ENCODE measurements at places on chromosomes 3 and 15. TPM values are rescaled to one million over a fixed set of nuclear protein-coding genes. Genes with fewer than 3 reads are reported as not detected.
A peak's percentile ranks its signal among the peaks of the same experiment; 100 is the strongest.

DNA sequence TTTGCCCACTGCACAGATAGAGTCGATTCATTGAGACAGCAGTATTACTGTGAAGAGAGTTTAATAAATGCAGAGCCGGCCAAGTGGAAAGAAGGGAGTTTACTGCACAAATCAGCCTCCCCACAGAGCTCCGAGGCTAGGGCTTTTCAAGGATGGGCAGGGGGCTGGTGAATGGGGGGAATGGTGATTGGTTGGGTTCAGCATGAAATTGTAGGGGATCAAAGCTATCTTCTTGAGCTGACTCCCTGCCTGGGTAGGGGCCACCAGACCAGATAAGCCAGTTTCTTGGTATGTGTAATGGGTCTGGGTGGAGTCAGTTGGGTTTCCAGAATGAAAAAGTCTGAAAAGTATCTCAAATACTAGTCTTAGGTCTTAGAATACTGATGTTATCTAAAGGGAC is 66.6 kb downstream of the SYNPR start:
- no peak for DNase-seq

DNA sequence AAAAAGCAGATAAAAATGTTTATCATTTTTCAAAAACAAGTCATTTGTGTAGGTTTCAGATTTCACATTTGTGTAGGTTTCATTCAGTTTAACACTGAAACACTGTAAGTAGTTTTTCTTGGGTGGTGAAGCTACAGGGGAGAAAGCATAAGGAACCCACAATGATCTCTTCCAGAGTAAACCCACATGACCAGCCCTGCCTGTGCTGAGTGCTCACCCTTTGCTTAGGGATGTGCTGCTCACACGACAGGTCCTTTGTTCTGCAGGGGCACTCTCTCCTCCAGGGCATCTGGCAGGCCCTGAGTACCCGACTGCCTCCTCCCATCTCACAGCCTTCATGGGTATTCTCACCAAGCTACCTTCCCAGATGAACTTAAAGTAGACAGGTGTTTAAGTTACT is 28.9 kb downstream of the ZXDC start:
- DNase-seq = no peak

GRCh38 chr3:9715764-9716437 is 12.3 kb downstream of the CPNE9 start:
- DNase-seq = peak; percentile 24

DNA sequence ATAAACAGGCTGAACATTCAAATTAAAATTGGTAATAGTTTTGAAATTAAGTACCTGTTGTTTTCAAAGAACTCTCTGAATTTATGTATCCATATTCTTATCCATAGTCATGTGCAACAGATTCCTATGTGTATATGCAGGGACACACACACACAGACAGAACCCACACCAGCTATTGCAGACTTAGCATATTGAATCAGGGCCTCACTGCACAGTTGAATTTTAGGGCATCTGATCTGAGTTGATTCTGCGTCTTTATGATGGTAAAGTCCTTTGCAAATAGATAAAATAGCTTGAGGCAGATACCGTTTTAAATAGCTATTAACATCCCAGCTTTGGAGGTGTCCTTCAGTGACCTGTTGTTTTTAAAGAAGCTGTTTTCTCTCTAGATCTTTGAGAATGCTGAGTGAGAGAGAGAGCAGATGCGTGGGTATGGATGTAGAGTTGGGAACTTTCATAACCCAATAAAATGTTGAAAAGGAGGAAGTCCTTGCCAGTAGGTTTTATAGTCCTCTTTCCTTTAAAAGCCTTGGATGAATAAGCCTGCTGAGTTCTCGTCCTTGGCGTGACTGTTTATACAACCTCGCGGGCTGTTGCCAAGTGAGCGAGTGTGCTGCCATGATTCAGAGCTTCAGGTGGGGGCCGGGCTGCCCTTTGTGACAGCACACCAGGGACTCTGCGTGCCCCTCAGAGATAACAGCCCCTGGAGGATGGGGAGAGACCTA is 18.3 kb downstream of the MYZAP start:
- no peak for DNase-seq

Gene GNAT1
- not detected for polyA plus RNA-seq

Gene SLC24A1
- polyA plus RNA-seq = 20.5 TPM

Gene TMC3
- 0.20 TPM for polyA plus RNA-seq

Gene KCNMB3
- polyA plus RNA-seq = 6.4 TPM

Gene FBXL22
- polyA plus RNA-seq = 1.7 TPM

Data from right renal pelvis (tissue), 4 donors.